ENCODE measurements at places on chromosomes 6 and 20. TPM values are rescaled to one million over a fixed set of nuclear protein-coding genes. Genes with fewer than 3 reads are reported as not detected.

The FLRT3 gene
- 1.2 TPM for total RNA-seq

The MCCD1 gene
- total RNA-seq = not detected

The PROKR2 gene
- not detected for total RNA-seq

The SLC22A7 gene
- total RNA-seq = not detected

The SLC22A2 gene
- total RNA-seq = 0.75 TPM

The YWHAB gene
- 73.6 TPM for total RNA-seq

The BAK1 gene
- total RNA-seq = 10.3 TPM

The CDSN gene
- not detected for total RNA-seq

The STMND1 gene
- not detected for total RNA-seq

The PRDM13 gene
- total RNA-seq = not detected

The C6orf141 gene
- total RNA-seq = 0.58 TPM

The KIAA1755 gene
- total RNA-seq = 0.69 TPM

The CLVS2 gene
- 2.5 TPM for total RNA-seq

The LRRN4 gene
- total RNA-seq = 0.10 TPM

The GCLC gene
- 31.9 TPM for total RNA-seq

The SNAI1 gene
- total RNA-seq = 0.75 TPM

The VSX1 gene
- 0.52 TPM for total RNA-seq

The FAM184A gene
- total RNA-seq = 0.47 TPM

The HECA gene
- 35.2 TPM for total RNA-seq

The DDO gene
- total RNA-seq = 3.4 TPM

The AK9 gene
- total RNA-seq = 6.5 TPM

The RSPO3 gene
- 28.2 TPM for total RNA-seq

The ULBP2 gene
- 0.75 TPM for total RNA-seq

The EYS gene
- total RNA-seq = not detected
